Stimulated activated CD4-positive, alpha-beta T cell treated with anti-CD3 and anti-CD28 coated beads, Interleukin-4, amount 100 ng/mL, for 1 hour (primary cell): ENCODE measurements at places on chromosomes 11 and 22.
A peak's percentile ranks its signal among the peaks of the same experiment; 100 is the strongest.

DNA sequence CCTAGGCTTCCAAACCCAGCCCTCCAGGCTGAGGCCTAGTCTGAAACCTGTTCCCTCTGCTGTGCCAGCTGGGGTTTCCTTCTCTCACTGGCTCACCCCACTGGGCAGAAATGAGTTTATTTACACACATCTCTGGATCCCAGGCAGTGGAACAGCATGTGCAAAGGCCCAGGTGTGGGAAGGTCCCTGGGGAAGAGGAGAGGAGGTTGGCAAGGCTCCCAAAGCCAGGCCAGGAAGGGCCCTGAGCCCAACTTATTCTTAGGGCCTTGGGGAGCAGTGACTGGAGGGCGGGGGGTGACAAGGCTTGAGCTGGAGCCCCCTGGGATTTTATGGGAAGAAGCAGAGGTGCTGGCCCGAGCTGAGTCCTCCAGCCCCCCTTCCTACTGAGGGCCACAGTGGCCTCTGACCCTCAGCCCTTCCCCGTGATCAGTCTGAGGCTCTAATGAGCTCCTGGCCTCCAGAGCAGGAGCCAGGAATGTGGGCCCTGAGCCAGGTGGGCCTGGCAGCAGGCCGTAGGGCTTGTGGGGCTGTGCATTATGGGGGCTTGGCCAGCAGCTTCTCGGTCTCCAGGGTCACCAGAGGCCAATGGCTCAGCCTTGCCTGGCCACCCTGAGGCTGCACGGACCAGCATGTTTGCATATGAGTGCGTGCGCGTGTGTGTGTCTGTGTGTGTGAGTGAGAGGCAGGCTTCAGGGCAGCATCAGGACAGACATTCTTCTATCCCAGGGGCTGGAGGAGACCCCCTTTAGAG lies 2.9 kb downstream of the MYO7A start:
- DNase-seq: no peak

DNA sequence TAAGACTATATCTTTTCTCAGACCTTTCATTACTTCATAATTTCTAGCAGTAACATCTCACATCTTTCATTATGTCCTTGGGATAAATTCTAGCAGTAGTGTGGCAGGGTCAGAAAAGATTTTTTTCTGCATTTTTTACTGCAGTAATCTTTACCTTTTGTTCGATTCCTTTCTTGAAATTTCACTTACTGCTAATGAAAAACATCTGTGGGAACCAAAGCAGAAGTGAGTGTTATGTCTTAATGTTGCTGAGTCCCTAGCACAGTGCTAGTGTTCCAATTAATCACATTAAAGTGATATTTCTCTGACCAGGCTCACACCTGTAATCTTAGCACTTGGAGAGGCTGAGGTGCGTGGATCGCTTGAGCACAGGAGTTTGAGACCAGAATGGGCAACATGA lies 123.6 kb downstream of the EHF start:
- no peak for DNase-seq

- DNase-seq: no peak
Measured at GRCh38 chr11:5339771-5340322, 3.5 kb downstream of the OR51B5 start.

- DNase-seq: no peak
Measured at GRCh38 chr22:35043934-35044319, 22.0 kb upstream of the ISX start.

- peak; percentile 3 for DNase-seq
Measured at GRCh38 chr11:32374261-32374711, 61.1 kb downstream of the WT1 start.

DNA sequence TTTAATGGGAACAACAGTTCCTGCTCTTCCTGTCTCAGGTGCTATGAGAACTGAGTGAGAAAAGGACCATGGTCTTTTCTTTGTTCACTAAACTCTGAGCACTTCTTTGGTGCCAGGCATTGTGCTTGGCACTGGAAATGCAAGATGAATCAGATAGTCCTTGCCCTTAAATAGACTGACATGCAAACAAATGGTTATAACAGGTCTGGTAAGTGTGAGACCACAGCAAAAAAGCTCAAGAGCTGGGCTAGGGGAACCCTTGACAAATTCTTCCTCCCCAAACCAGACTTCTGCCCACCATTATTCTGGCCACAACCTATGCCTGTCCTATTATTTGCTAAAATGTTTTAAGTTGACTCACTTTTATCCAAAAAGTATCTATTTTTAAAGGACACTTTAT lies 5.1 kb downstream of the SLC43A3 start:
- DNase-seq: no peak

GRCh38 chr11:2092956-2093412 lies 46.2 kb downstream of the IGF2 start:
- peak; percentile 31 for DNase-seq

GRCh38 chr11:32466279-32466915 lies 31.1 kb upstream of the WT1 start:
- DNase-seq: no peak

GRCh38 chr22:44455963-44456358 lies 42.1 kb downstream of the RTL6 start:
- no peak for DNase-seq

DNA sequence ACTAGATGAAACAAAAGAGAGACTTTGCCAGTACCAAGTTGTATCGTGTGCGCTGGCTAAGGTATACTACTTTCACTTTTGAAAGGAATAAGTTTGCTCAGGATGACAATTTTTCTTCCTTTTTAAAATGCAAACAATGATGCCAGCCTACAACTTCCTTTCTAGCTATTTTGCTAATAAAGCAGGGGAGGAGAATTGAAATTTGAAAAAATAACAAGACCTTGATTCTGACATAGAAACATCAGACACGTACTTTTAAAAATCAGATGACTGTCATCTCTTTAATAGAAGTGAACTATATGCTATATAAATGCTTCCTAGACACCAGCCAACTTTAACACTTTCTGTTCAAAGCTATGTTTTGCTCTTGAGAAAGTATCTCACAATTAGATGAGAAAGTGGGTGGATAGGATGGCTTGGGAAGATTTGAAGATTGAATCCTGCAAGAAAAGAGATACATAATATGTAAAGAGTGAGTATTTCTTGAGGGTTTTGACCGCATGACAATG lies 41.7 kb upstream of the BLID start:
- DNase-seq: no peak

GRCh38 chr11:97815667-97816066 lies 1205.1 kb upstream of the CNTN5 start:
- DNase-seq: no peak

DNA sequence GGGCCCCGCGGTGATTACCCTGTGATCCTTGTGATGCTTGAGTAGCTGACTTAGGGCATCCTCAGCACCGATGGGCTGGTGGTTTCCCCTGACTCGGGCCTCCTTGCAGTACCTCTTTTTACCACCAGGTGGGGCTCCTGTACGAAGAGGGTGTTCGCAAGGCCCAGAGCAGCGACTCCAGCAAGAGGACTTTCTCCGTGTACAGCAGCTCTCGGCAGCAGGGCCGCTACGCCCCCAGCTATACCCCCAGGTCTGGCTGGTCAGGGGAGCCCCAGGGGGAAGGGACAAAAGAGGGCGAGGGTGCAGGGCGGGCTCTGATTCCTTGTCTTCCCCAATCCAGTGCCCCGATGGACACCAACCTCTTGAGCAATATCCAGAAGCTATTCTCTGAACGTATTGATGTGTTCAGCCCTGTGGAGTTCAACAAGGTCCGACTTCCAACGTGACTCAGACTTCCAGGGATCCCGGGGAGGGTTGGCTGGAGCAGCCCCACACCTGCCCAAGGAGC lies 1.3 kb upstream of the TM7SF2 start:
- DNase-seq: peak; percentile 97

- no peak for DNase-seq
Measured at GRCh38 chr11:86582898-86583297, 89.5 kb downstream of the ME3 start.

- DNase-seq: no peak
Measured at GRCh38 chr22:45103756-45104155, 60.0 kb upstream of the NUP50 start.

- peak; percentile 28 for DNase-seq
Measured at GRCh38 chr11:47514825-47515647, 37.9 kb downstream of the CELF1 start.

DNA sequence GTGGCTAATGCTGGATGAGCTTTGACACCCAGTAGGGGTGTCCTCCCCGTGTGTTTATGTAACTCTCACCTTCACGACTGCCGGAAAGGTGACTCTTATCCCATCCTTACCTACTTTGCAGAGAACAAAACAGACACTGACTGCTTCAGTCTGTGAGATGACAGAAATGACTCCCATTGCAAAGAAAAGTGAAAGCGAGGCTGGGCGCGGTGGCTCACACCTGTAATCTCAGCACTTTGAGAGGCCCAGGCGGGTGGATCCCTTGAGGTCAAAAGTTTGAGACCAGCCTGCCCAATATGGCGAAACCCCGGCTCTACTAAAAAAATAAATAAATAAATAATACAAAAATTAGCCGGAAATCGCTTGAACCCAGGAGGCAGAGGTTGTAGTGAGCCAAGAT lies 106.4 kb upstream of the ANO1 start:
- no peak for DNase-seq

DNA sequence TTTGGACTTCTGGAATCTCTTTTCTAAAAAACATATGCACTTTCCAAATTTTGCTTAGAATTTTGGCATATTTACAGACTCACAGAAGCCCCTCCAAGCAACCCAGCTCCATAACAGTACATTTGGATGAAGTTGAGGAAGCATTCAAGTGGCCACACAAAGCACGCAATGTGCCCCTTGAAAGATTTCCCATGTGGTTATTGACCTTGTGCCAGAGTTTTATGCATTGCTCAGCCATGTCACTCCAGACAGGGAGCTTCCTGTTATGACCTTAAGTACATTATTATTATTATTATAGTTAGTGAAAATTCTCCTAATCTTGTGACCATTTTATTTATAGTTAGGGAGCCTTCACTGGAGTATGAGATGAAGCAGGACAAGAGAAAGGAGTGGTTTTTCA lies 35.0 kb upstream of the BDNF start:
- DNase-seq: no peak

DNA sequence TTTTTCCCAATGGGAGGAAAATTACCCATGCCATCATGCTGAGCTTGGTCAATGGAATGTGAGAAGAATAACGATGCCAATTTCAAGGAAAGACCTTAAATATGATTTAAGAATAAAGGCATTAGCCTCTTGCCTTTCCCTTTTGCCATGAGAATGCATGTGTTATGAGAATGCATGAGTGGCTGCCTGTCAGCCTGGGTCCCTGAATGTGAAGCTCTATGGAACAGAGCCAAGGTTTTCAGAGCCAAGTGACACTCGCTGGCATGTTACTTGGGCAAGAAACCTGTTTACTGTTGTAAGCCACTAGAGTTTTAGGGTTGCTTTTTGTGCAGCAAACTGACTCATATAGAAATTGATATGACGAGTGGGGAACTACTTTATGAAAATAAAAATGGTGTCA lies 75.7 kb downstream of the JRKL start:
- no peak for DNase-seq

- DNase-seq: no peak
Measured at GRCh38 chr11:95692526-95693260, 96.9 kb downstream of the FAM76B start.

GRCh38 chr11:125869521-125869920 lies 17.9 kb upstream of the HYLS1 start:
- DNase-seq: no peak

GRCh38 chr22:49406879-49407587 lies 420.6 kb downstream of the BRD1 start:
- no peak for DNase-seq

DNA sequence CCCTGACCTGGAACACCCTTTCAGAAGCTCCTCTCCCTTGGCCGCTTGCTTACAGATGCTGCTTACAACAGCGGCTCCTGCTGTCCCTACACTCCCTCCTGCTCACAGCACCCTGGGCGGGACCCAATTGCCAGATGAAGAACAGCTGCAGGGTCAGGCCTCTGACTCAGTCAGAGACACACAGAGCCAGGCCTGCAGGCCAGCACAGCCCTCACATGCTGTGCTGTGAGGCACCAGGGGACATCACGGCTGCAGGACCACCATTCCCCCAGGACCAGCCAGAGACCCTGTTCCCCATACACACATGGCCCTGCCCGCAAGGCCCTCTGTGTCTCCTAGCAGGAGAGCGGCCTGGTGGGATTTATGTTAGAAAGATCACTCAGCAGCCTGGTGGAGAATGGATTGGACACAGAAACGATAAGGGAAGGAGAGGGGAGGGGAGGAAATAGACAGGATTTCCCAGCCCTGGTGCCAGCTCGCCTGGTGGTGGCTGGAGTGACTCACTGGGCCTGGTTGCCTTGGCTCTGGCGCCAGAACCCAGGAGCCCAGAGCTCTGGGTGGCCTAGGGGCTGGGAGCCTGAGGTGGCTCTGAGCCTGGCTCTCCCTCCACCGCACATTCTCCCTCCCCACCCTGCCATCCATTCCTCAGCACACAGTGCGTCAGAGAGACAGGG lies 6.7 kb downstream of the CAPN5 start:
- DNase-seq: no peak

GRCh38 chr11:114239753-114240161 lies 56.4 kb upstream of the NNMT start:
- DNase-seq: no peak

- no peak for DNase-seq
Measured at GRCh38 chr11:35158701-35159510, 19.9 kb downstream of the CD44 start.

DNA sequence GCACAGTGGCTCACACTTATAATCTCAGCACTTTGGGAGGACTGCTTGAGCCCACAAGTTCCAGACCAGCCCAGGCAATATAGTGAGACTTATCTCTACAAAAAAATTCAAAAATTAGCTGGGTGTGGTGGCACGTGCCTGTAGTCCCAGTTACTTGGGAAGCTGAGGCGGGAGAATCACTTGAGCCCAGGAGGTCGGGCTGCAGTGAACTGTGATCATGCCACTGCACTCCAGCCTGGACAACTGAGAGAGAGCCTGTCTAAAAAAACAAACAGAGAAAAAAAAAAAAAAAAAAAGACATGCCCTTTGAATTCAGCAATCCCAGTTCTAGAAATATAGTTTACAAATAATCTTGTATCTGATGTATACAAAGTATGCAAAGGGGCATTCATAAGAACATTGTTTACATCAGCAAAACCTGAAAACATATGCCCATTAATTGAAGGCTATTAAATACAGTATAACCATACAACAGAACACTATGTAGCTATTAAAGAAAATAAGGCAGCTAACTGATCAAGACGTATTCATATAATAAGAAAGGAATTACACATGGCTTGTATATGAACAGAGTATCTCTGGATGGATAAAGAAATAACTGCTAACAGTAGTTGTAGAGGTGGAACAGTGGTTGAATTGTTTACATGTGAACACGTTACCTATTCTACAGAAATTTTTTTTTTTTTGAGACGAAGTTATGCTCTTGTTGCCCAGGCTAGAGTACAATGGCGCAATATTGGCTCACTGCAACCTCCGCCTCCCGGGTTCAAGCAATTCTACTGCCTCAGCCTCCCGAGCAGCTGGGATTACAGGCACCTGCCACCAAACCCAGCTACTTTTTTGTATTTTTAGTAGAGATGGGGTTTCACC lies 35.7 kb downstream of the CELF1 start:
- DNase-seq: no peak
